ENCODE measurements at places on chromosomes 6 and 20.

DNA sequence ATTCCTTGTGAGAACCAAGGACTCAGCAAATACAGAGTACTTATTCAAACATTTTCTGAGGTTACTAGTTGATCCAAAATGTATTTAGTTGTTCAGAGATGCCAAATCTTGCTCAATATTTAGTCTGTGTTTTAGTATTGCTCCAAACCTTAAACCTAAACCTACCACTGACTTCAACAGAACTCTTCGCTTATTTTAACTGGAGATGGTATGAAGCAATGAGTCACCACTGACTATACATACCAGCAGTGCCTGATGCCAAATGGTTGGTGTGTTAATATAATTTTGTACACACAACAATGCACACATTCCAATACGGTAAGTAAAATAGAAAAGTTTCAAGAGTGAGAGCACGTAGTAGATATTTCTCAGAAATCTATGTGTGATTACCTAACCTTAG, 1.9 kb upstream of the SPTLC3 start:
- no peak for DNase-seq

DNA sequence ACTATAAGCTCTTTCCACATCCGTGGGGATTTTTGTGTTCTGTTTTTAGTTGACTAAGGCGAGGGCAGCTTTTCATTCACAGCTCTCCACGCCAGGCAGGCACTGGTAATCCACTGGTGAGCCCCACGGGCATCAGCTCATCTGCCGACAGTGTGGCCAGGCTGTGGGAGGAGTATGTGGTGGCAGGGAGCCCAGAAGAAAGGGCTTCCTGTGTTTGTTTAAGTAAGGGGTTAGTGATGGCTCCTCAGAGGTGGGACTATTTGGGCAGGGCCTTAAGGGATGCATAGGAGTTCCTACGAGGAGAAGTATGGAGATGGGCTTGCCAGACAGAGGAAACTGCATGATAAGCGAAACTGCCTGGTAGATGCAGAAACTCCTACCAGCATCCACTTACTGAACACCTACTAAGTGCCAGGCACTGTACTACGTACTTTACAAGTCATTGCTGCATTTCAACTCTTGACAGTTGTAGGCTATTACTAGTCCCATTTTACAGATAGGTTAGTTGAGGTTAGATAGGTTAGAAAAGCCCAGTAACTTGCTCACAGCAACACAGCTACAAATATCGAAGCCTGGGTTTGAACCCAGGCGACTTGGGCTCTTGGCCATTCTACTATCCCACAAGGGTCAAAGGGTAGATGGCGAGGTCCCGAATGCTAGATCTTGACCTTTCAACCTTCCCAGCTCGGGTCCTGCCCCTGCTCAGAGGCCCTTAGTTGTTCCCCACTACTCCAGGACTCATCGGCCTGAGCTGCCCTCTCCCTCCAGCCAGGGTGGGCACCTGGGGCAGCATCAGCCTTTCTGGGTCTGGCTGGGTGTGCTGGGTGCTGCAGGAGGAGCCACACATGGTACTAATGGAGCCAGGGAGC, 55.1 kb downstream of the CEBPB start:
- peak; percentile 78 for DNase-seq

- no peak for DNase-seq
These were observed 80.9 kb upstream of the TAB2 start for GRCh38 chr6:149236589-149236988.

DNA sequence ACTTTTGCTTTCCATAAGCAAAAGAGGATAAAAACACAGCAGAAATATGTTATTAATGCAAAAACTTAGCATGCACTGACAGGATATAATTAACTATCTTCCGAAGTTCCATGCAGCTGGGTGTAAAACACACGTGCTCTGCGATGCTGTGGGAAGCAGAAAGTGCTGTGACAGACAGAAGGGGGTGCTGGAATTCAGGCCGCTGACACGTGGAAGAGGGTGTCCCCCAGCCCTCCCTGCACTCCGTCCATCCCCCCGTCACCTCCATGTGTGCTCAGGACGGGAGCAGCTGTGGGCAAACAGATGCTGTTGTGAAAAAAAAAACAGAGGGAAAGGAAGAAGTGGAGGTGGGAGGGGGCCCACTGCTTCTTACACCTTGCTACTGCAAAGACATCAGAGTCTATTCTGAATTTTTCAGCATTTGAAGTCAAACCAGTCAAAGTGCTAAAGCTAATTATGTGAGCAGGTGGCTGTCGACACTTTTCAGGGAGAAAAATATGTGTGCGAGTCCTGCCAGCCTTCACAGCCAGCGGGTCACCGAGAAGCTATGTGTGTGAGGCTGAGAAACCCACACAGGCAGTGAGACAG, 175.9 kb upstream of the AFDN start:
- no peak for DNase-seq

- DNase-seq = no peak
These were observed 38.6 kb upstream of the GGTLC1 start for GRCh38 chr20:24027229-24027628.

DNA sequence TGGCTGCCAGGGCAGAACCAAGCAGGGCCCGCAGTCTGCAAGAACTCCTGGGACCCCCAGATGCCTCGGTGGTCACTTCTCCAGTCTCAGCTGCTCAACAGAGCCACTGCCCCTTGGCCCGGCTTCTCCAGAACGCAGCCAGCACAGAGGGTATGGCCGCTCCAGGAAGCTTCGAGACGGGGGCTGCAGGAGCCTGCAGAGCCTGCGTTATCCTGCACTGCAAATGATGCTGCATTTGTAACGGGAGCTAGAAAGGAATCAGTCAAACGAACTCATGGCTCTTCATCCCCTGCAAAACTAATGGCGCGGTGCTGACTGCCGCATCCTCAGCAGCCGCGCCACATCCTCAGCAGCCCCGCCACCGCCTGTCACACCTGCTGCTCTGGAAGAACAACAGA, 254.9 kb downstream of the TAF4 start:
- DNase-seq = no peak

GRCh38 chr20:58839991-58840747, 10.5 kb downstream of the GNAS-AS1 start:
- DNase-seq = no peak

DNA sequence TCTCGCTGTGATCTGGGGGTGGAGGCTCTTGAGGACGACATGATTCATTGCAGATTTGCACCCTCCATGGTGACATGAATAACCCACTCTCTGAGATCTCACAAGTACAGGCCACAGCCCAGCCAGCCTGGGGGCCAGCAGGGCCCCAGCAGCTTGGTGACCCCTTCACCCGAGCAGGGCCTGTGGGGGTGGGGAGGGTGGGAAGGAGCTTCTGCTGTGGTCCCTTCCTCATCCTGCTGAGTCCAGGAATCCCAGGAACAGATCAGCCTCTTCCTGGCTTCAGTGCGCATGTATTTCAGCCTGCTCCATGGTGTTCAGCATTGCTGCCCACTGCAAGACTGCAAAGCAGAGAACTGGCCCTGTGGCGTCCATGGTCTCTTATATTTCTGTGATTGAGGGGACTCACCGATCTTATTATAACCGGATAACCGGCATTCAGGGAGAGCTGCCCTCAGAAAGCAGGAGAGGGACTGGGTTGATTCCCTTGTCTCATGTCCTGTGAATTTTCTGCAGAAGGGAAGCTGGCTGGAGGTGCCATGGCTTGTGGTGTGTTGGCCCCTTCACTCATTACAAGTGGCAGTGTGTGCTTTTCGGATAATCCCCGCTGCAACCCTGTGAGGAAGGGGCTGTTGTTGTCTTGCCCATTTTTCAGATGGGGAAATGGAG, 118.8 kb upstream of the FRMD1 start:
- DNase-seq = no peak

DNA sequence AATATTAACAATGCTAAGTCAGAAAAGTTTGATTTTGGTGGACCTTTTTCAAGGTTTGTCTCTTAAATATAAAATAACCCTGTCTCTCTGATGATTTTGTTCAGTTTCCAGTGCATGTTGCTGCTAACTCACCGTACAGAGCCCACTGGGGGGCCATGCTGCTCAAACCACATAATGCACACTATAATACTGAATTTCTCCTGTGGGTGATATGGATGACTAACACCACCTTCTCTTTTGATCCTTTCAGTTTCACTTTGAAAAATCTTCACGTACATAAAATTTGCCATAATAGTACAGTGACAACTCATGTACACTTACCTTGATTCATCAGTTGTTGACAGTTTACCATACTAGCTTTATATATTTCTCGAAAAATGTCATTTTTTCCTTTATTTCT, 506.6 kb upstream of the MAN1A1 start:
- DNase-seq = no peak

- no peak for DNase-seq
These were observed 101.3 kb upstream of the SULF2 start for GRCh38 chr20:47886454-47887041.

- DNase-seq = peak; percentile 25
These were observed 537 bp downstream of the TCP1 start for GRCh38 chr6:159788753-159789376.

- no peak for DNase-seq
These were observed 92.3 kb downstream of the NFATC2 start for GRCh38 chr20:51450221-51450712.

DNA sequence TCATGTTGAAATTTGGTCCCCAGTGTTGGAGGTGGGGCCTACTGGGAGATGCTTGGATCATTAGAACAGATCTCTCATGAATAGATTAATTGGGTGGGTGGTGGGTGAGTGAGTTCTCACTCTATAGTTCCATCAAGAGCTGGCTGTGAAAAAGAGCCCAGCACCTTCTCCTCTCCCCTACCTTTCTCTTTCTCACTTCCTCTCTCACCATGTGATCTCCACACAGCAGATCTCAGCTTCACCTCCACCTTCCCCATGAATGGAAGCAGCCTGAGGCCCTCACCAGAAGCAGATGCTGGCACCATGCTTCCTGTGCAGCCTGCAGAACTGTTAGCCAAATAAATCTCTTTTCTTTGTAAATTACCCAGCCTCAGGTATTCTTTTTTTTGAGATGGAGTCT, 12.9 kb upstream of the GMNN start:
- DNase-seq = no peak

Measured in urothelium cell line (cell line).